ENCODE measurements at places on chromosomes 5 and 9.

DNA sequence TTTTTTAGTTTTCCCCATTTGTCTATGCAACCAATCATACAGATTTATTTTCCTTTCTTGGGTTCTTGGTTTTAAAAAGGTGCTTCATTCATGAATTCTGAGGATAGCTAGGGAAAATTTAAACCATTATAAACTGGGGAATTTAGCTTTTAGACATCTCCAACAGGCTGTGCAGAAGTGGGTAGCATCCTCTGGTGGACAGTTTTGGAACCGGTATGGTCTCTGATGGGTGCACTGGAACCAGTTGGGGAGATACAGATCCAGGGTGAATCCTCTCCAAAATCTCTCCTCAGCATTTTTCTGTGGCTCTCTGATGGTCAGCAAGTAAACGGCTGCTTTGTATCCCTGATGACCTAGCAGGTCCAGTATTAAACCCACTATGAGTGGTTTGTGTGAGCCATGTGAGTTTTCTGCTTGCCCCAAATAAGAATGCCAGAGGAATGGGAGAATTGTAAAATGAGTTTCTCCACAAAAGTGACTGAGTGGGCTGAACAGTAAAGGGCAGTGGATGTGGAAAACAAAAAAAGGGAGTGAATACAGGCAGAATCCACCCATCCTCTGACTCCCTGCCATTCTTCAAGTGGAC lies 9.1 kb upstream of the DNAJC25 start:
- no peak for DNase-seq

DNA sequence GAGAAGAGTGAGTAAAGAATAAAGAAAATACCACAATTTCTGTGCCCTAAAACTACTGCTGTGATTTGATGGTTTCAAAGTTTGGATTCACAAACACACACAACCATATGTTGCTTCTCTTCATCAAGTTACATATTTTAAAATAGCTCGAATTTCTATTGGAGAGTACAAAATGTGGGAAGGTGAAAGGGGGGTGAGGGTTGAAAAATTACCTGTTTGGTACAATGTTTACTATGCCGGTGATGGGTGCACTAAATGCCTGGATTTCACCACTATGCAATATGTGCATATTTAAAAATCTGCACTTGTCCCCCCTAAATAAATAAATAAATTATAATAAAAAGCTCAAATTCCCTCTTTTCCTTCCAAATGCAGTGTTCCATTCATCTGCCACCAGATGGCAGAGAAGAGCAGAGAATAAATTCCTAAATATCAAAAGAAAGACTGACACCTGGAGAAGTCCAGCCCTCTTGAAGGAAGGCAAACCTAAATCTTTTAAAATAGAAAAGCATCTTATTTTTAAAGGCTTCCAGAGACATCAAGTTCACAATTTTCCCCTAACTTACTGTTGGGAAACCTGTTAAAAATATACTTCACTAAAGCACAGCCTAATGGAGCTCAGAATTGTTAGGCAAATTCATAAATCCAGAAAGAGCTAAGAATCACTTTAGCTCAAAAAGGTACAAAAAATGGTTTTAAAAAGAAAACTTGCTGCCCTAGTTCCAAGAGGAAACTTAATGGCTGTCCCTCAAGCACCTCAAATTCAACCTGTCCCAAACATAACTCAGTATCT lies 24.8 kb upstream of the HNRNPA0 start:
- peak; percentile 35 for DNase-seq

DNA sequence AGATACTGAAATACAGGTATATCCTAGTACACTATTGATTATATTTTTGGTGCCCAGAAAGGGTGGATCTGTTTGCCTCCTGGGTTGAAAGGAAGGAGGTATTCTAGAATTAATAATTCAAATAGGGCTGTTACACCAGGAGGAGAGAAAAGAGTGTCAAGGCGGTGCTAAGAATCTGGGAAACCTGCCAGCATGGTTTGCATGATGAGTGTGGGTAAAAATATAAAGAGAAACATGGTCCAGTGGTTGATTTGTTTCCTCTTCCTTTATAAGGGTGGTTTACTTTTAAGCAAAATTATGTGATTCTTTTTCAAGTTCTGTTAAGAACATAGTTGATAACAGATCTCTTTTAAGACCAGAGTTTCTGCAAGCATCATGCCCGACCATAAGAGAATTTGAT lies 69.4 kb upstream of the NFIB start:
- DNase-seq = no peak

GRCh38 chr9:127386249-127386648 lies 10.7 kb upstream of the SLC2A8 start:
- DNase-seq = no peak

GRCh38 chr9:108073823-108074222 lies 584.3 kb upstream of the KLF4 start:
- DNase-seq = no peak

- DNase-seq = no peak
Observed at GRCh38 chr5:142235870-142236672, 88.8 kb downstream of the SPRY4 start.

DNA sequence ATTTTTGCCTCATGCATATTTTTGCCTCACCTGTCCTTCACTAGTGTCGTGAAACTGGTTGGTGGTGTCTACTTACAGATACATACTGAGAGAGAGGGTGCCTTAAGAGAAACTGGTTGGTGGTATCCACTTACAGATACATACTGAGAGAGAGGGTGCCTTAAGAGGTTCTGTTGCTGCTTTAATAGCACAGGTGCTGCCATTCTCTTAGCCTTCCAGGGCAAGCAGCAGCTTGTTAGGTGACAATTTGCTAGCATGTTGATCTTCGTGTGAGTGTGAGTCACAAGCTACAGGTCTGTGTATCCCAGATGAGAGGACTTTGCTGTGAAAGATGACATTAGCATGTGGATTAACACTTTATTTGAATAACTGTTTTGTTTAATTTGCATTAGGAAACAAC lies 1.4 kb downstream of the PTTG1 start:
- DNase-seq = peak; percentile 37

DNA sequence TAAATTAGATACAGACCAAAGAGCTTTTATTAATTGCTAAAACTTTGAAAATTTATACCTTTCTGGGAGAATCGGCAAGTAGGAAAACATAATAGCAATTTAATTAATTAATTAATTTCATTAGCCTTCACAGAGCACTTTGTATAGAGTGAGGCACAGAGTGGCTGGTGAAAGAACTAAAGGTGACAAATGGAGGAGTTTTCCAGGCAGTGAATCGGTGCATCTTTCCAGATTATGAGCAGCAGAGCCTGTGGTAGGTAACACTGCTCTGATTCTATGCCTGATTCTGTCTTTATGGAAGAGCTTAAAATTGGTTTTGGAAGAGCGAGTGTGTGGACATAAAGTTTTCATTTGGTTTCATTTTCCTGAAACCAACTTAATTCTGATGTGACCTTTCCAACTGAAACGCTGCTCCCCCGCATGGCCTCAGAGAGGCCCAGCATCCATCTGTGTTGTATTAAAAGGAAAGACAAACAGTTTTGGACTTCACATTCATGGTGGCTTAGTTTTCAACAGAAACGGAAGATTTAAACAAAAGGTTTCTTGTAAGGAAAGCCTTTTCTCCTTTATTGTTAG lies 188.9 kb upstream of the RPS23 start:
- no peak for DNase-seq

- DNase-seq = peak; percentile 87
Observed at GRCh38 chr5:39256477-39257235, 37.3 kb upstream of the FYB1 start.

- no peak for DNase-seq
Observed at GRCh38 chr9:83959061-83959460, 21.0 kb downstream of the HNRNPK start.

DNA sequence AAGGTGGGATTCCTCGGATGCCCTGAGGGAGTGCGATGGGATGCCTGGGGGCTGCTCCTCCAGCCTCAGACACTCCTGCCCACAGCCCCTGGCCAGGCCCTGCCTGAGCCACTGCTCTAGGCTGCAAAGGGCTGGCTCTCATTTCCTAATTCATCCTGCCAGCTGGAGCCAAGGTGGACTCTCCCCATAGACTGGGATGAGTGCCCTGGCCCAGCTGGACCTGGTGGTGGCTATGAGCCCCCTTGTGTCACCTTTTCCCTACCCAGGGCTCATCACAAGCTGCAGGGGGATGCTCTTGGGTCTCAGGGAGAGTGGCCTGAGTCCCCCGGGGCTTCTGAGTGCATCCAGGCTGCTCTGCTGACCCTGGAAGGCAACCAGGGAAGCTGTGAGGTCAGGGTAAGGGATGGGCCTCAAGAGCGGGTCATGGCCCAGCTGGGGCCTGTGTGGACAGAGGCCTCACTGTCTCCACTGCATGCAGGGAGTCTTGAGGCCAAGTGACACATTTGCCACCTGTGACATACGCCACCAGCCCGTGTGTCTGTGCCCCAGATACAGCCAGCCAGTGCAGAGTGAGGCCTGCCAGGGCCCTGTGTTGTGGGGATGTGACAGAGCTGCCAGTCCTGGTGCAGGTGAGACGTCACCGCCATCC lies 102.7 kb upstream of the IER5L start:
- DNase-seq = no peak

GRCh38 chr5:81065492-81065891 lies 105.3 kb downstream of the RASGRF2 start:
- DNase-seq = no peak

DNA sequence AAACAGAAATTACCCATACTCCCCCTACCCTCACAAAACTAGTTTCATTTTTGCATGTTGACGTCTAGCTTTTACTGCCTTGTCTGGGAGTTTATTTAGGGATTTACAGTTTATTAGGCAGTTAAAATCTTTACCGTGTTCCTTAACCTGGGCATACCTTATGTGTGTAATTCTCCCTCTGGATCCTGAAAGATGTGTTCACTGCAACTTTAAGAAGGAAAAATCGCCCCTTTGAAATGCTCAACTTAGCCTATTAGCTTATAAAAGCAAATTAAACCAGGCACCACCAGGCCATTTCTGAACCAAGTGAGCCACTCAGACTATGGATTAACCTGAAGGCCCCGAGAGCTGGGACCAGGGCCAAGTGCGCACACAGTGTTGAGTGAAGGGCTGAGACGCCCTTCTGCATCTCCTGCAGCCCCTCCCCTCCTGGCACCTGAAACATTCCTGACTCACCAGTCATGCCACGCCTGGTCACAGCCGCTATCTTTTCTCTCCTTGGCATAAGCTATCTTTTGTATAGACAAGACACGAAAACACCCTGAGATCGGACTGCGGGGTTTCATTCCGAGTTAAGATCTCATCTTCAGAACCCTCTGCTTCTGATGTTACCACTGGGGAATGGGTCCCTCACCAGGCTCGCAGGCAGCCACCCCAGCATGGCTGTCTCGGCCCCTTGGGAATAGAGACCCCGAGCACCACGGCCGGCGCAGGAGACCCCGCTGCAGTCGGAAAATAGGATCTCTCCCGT lies 111.9 kb downstream of the ROR2 start:
- DNase-seq = no peak

DNA sequence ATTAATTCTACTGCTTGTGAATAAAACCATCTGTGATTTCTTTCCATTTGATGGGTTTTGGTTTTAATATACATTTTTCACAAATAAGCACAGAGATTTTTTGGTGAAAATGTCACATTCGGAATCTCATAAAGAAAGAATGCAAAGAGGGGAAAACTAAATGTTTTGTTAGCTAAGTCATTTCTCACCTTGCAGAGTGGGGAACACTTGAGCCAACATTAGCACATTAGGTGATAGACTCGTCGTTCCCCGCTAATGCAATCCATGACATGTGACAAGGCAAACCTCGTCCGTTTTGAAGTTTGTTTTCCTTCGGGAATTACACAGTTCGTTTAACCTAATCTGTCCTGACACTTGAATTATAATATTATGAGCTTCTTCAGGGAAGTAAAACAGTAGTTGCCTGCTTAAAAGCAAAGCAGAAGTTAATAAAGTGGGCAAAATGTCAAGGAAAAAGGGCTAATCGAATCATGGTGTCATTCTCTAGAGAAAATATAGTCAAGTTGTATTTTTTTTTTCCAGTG lies 95.8 kb upstream of the LMX1B start:
- no peak for DNase-seq

DNA sequence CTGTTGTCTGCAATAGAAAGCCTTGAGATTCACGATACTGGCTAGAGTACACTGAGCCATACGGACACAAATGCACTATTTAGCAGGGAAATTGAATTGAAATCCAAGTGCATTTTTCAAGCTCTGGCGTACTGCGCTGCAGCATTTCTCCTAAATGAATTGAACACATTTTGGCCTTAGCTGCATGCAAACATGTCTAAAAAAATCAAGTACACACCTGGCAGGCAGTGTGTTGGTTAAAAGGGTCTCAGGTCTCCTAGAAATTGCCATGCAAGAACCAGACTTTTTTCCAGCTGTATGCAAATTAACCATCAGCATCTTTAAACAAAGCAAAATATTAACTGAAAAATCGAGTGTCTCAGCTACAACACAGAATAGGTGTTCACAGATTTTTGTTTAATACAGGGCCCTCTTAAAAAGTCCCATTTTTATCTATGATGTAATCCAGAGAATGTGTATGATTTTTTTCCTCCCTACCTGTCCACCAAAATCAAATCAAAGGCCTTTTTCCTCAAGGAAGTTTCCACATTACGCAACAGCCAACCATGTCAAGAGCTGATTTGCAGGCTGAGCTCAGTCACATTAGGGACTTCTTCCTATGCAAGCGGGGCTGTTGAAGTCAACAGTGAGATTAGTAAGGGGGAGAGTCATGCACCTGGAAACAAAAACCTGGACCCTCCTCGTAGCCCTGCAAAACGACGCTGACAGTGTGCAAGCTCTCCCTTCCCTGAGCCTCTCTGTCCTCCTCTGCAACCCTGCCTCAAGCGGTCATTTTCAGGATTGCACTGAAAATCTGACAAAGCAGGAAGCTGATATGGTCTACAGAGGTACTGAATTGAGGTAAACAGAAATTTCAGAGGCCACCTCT lies 14.1 kb upstream of the SFXN1 start:
- DNase-seq = peak; percentile 68

- DNase-seq = no peak
Observed at GRCh38 chr5:110865400-110866094, 126.7 kb downstream of the SLC25A46 start.

- no peak for DNase-seq
Observed at GRCh38 chr9:131296460-131296859, 6.9 kb downstream of the PLPP7 start.

GRCh38 chr5:140322751-140323731 lies 20.1 kb upstream of the PFDN1 start:
- DNase-seq = no peak

GRCh38 chr5:83368835-83369234 lies 102.7 kb upstream of the VCAN start:
- no peak for DNase-seq

- no peak for DNase-seq
Observed at GRCh38 chr5:176481711-176482110, 33.5 kb downstream of the FAF2 start.

DNA sequence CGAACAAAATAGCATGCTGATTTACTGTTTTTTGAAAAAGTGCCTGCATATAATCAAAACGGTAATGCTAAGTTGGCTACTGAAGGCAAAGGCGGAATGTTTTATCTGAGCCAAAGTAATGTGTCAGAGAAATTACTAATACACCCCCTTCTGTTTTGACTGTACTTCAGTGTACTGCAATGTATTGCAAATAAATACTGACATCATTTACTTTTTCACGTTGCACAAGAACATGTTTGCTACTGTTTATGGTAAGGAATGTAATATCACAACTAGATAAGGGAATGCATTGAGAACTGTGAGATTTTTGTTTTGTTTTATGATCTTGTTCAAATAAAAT lies 813 bp upstream of the AGTPBP1 start:
- DNase-seq = peak; percentile 19
